ENCODE measurements at places on chromosomes 13 and 19.

DNA sequence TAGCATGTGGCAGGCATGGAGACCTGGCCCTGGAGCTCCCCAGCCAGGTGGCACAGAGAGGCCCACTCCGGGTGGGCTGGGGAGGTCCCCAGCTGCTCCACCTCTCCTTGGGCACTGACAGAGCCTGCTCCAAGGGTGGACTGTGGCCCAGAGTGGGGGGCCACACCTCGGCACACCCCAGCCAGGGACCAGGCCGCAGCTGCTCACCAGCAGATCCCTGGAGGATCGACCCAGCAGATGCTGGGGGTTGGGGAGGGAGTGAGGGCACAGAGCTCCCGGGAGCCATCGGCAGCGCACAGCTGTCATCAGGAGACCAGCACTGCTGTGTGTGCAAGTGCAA, 72.0 kb upstream of the KCTD15 start:
- no peak for DNase-seq

DNA sequence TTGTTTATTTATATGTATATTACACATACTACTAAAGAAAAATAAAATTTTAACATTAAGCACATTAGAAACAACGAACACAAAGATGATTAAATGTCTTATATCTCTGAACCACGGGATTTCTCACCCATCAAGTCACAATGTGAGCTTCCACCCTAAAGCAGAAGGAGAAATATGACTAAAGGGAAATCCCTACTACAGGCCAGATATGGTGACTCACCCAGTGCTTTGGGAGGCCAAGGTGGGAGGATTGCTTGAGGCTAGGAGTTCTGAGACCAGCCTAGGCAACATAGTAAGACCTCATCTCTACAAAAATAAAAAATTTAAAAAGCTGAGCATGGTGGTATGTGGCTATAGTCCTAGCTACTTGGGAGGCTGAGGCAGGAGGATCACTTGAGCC, 24.6 kb downstream of the DCT start:
- peak; percentile 13 for DNase-seq

- DNase-seq = no peak
Measured at GRCh38 chr19:3024870-3025548, 4.1 kb downstream of the TLE2 start.

GRCh38 chr13:43478211-43478610, 308.6 kb downstream of the ENOX1 start:
- DNase-seq = no peak

DNA sequence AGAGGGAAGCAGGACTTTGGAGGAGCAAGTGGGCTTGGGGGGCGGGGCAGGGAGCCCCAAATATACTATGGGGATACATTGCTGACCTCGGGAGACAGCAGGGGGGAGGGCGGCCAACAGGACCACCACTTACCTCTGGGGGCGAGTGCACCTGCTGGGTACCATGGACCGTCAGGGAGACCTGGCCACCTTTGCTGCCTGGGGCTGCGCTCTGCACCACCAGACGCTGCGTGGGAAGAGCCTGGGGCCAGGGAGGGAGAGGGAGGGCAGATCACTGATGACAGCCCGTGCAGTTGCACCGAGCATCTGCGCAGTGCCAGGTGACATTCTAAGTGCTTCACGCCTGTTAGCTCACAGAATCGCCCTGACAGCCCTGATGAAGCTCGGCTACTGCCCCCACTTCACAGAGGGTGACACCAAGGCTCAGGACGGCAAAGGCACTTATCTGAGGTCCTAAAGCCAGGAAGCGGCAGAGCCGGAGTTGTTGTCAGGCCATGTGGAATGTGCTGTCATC, 24.1 kb downstream of the RFX1 start:
- DNase-seq = no peak

DNA sequence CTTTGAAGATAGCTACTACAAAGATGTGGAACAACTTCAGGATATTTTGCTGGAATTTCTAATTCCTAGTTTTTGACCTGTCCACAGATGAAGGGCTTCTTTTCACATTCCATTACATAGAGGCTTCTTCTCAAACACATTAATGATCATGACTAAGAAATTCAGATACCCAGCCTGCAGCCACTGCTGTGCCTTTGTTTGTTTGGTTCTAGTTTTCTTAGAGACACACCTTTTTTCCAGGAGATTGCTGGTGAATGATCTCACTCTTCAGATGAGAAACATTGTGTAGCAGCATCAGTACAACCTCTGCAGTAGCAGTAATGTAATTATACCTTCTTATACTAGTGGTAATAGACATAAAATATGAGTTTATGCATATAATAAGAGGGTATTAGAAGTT, 5.0 kb downstream of the TDRD3 start:
- no peak for DNase-seq

GRCh38 chr19:18514800-18515682, 6.8 kb downstream of the ELL start:
- DNase-seq = peak; percentile 38

- DNase-seq = no peak
Measured at GRCh38 chr13:78764665-78765064, 105.7 kb upstream of the OBI1 start.

DNA sequence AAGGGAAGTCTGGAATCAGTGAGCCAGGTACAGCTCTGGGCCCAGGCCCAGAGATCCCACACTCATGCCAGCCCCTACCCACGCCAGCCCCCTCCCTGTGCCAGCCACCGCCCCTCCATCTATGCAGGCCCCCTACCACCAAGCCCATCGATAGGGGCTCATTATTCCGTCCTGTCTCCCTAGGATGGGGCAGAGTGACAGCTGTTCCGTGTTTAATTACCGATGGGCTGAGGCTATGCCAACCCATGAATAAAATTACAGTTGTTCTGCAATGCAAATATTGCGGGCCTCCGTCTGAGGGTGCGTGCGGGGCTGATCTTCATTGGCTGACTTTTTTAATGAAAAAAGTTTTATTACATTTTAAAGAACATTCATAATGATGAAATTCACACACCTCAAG, 35.6 kb upstream of the PEPD start:
- no peak for DNase-seq

Measured in activated CD4-positive, alpha-beta T cell treated with anti-CD3 and anti-CD28 coated beads, Interleukin-10, Interleukin-2, amounts not matched to agents 100 ng/mL and 50 ng/mL, durations not matched to agents 16 hours and 8 hours (primary cell).